ENCODE measurements at places on chromosomes 5 and 9.
A peak's percentile ranks its signal among the peaks of the same experiment; 100 is the strongest.

DNA sequence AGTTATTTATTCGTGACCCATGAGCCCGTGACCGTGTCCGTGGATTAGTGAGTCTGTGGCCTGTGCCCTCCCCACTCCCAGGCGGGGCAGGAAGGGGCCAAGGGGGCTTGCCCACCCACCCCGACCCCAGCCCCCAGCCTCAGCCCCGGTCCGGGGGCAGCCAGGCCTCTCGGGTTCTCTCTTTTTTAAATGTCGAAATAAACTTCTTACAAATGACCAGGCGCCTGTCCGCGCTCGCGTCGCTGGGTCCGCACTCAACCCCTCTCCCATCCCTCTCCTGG is 7.6 kb downstream of the BARHL1 start:
- no peak for DNase-seq

DNA sequence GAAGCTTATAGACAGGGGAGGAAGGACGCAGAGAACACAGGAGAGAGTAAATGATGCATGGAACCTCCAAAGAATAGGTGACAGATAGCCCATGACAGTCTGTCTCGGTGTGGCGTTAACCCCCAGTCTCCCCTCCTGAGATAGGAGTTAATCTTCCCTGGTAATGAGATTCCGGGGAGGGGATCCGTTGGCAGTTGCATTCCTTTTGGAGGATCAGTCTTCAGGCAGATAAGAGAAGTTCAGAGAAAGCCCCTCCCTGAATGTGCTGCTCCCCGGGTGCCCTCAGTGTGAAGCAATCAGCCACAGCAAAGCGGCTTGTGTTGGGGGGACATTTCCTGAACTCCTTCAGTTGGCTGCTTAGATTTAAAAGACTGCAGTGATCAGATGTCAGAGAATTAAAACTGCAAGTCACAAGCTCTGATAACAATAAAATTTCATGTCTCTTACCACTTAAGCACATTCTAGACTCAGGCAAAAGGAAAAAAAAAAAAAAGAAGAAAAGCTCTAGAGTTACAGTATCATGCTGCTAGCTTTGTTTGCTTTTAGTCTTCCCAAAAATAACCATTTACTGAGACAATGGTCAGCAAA is 121.1 kb downstream of the EGFLAM start:
- no peak for DNase-seq

DNA sequence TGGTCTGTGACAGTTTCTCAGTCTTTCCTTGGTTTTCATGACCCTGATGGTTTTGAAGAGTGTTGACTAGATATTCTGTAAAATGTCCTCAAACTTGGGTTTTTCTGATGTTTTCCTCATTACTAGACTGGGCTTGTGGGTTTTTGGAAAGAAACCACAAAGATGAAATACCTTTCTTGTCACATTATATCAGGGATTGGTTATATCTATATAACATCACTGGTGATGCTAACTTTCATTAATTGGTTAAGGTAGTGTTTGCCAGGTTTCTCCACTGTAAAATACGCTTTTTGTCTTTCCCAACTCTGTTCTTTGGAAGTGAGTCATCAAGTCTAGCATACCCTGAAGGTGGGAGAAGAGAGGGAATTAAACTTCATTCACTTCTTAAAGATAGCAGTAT is 3.3 kb upstream of the IL31RA start:
- DNase-seq: no peak

- no peak for DNase-seq
Measured at GRCh38 chr9:69542942-69543704, 129.0 kb downstream of the APBA1 start.

- no peak for DNase-seq
Measured at GRCh38 chr5:34057118-34057517, 14.1 kb upstream of the C1QTNF3 start.

DNA sequence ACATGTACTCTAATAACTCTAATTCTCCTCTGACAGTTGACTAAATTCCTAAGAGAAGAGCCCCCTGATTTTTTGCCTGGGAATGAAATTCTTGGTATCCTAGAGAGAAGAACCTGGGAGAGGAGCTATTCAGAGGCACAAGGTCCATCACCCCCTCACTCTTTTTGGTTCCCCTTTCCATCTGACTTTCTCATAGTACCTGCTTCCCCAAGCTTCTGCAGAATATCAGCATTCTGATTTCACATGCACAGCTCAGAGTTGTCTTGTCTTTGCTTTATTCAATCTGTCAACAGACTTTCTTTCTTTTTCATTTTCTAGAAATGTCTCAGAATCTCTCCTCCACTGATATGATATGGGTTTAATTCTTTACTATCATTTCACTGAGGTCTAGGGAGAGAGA is 141.5 kb upstream of the FBXL17 start:
- no peak for DNase-seq

DNA sequence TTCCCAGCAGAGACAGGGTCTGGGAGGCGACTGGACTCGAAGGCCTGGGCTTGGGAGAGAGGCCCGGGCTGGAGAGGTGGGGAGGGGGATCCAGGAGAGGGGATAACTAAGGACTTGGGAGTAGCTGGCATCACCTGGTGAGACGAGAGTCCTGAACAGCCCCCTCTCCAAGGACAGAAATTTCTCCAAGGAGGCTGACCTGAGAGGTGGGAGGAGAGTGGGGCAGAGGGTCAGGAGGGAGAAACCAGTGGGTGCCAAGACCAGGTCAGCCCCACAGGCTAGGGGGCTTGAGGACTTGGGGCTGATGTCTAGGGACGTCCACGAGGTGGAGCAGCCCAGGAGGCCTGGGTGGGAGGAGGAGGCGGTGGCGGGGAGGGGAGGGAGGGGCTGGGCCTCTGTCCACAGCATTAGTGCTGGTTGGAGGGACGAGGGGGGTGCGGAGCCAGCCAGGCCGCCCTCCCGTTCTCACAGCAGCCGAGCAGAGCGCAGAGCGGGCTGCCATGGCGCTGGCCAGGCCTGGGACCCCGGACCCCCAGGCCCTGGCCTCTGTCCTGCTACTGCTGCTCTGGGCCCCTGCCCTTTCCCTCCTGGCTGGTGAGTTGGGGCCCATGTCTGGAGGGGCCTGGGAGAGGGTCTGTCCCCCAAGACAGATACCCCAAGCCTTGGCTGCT is at the start of gene CRB2:
TSS of gene CRB2 (plus strand) at position 437 of the 671 bp plus-strand sequence. CDS start at position 501, 64 bp downstream.
- peak; percentile 75 for DNase-seq

DNA sequence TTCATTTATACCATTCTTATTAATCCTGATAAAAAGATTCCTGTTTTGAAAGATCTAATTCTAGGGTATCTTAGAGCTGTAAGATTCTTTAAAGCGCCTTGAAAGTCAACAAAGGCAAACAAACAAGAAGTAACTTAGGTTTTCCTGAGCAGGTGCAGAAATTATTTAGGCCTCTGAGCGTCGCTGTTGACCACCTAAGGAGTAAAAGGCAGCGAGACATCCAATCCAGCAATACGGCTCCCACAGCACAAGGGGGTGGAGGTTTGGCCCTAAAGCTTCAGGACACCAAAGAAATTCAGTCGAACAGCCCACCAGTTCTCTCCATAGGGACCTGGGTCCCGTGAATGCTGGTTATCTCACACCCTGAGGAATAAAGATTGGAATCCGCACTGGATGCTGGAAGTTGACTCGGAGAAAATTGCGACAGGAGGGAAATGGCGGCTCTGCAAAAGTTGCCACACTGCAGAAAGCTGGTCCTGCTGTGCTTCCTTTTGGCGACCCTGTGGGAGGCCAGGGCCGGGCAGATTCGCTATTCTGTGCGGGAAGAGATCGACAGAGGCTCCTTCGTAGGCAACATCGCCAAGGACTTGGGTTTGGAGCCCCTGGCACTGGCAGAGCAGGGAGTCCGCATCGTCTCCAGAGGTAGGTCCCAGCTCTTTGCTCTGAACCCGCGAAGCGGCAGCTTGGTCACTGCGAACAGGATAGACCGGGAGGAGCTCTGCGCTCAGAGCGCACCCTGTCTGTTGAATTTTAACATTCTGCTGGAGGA is at the start of gene PCDHGA2:
TSS of gene PCDHGA2 (plus strand) at position 223 of the 769 bp plus-strand sequence.
- no peak for DNase-seq

GRCh38 chr5:177005619-177006264 is 837 bp downstream of the UIMC1 start:
- peak; percentile 57 for DNase-seq

- DNase-seq: no peak
Measured at GRCh38 chr9:127424676-127424999, 456 bp downstream of the ZNF79 start.

- no peak for DNase-seq
Measured at GRCh38 chr5:171543148-171543815, 123.8 kb downstream of the FGF18 start.

- no peak for DNase-seq
Measured at GRCh38 chr5:132456296-132456986, 34.1 kb downstream of the IRF1 start.

GRCh38 chr9:2420543-2420942 is 201.0 kb upstream of the VLDLR start:
- no peak for DNase-seq

GRCh38 chr5:110663525-110663924 is 62.9 kb downstream of the TMEM232 start:
- no peak for DNase-seq

GRCh38 chr9:121998513-121999049 is 94.5 kb downstream of the TTLL11 start:
- no peak for DNase-seq

Data from substantia nigra (tissue), 51 donors.